ENCODE measurements at places on chromosomes 12 and 14. TPM values are rescaled to one million over a fixed set of nuclear protein-coding genes. Genes with fewer than 3 reads are reported as not detected.

The KRT6B gene
- polyA plus RNA-seq, result not detected

The GLI1 gene
- 21.2 TPM for polyA plus RNA-seq

The TMEM63C gene
- 2.4 TPM for polyA plus RNA-seq

The RILPL1 gene
- 20.5 TPM for polyA plus RNA-seq

The CDK2 gene
- 61.6 TPM for polyA plus RNA-seq

The PHLDA1 gene
- 35.4 TPM for polyA plus RNA-seq

The SIX6 gene
- not detected for polyA plus RNA-seq
